Large intestine (tissue), 12 donors: ENCODE measurements at places on chromosomes 6 and 20.
A peak's percentile ranks its signal among the peaks of the same experiment; 100 is the strongest.

GRCh38 chr6:18976966-18977365, 589.8 kb downstream of the RNF144B start:
- no peaks in the 10 kb centered on the region for H3K4me1 ChIP-seq
- H3K27ac ChIP-seq: no peak overlapping the region
- no peak overlapping the region for H3K4me3 ChIP-seq
- H3K27me3 ChIP-seq: no peaks in the 10 kb centered on the region

DNA sequence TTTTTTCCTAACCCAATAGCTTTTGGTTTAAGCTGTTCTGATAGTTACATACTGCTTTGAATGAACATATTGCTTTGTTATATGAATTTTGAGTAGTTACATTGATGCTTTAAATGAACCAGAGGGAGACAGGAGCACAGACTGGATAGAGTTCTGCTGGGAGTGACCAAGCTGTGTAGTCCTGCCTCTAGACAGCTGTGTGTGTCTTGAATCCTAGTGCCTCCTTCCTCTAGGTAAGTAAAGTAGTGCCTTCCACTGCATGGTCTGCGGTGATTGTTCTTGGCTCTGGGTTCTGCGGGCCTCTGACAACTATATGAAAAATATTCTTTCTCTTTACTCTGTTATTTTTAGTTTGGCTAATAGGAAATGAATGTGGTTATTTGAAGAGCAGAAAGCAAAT, 46.0 kb upstream of the ADGRG6 start:
- no peak overlapping the region for H3K4me3 ChIP-seq
- peaks cover 15% of the 10 kb centered on the region for H3K4me1 ChIP-seq
- H3K36me3 ChIP-seq: no peaks in the 10 kb centered on the region
- no peak for DNase-seq

GRCh38 chr6:49051281-49051680, 411.8 kb downstream of the MMUT start:
- no peaks in the 10 kb centered on the region for H3K27me3 ChIP-seq
- no peak overlapping the region for H3K27ac ChIP-seq
- H3K4me1 ChIP-seq: no peaks in the 10 kb centered on the region
- H3K4me3 ChIP-seq: no peak overlapping the region
- DNase-seq: no peak

GRCh38 chr6:3913958-3914337, 64.8 kb downstream of the FAM50B start:
- H3K27me3 ChIP-seq: no peaks in the 10 kb centered on the region
- peaks cover 47% of the 10 kb centered on the region for H3K4me1 ChIP-seq
- no peak overlapping the region for H3K4me3 ChIP-seq
- no peaks in the 10 kb centered on the region for H3K36me3 ChIP-seq
- no peak for DNase-seq
- peak overlapping the region; percentile 65 for H3K27ac ChIP-seq

GRCh38 chr20:35320396-35321126, 28.3 kb upstream of the FAM83C start:
- peak overlapping the region; percentile 77 for H3K27ac ChIP-seq
- H3K4me1 ChIP-seq: peaks cover 48% of the 10 kb centered on the region
- no peaks in the 10 kb centered on the region for H3K36me3 ChIP-seq
- H3K4me3 ChIP-seq: no peak overlapping the region

DNA sequence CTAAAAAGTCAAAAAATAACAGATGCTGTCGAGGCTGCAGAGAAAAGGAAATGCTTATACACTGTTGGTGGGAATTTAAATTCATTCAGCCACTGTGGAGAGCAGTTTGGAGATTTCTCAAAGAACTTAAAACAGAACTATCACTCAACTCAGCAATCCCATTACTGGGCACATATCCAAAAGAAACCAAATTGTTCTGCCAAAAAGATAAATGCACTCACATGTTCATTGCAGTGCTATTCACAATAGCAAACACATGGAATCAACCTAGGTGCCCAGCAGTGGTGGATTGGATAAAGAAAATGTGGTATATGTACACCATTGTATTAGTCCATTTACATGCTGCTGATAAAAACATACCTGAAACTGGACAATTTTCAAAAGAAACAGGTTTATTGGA, 116.0 kb upstream of the VGLL2 start:
- no peaks in the 10 kb centered on the region for H3K4me1 ChIP-seq
- no peak overlapping the region for H3K4me3 ChIP-seq
- no peak for DNase-seq
- no peaks in the 10 kb centered on the region for H3K27me3 ChIP-seq

DNA sequence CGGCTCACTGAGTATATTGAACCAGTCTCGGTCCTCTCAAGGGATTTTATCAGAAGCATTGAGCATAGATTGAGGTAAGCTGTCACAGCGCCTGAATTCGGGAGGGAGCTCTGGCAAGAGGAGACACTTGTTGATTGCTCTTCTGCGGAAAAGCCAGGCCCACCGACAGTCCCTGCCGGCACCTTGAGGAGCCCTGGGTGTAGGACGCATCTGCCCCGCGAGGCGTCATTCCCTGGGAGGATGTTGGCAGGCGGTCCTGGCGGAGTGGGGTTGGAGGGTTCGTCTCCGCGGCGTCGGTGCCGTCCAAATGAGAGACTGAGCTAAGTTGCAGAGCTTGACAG, 843 bp downstream of the FBXO9 start:
- no peak for DNase-seq
- peaks cover 16% of the 10 kb centered on the region for H3K4me1 ChIP-seq
- peak overlapping the region; percentile 77 for H3K4me3 ChIP-seq
- no peaks in the 10 kb centered on the region for H3K27me3 ChIP-seq
- H3K27ac ChIP-seq: peak overlapping the region; percentile 95

GRCh38 chr6:118309337-118310093, 238.6 kb upstream of the PLN start:
- no peak overlapping the region for H3K4me3 ChIP-seq
- no peaks in the 10 kb centered on the region for H3K27me3 ChIP-seq
- H3K4me1 ChIP-seq: no peaks in the 10 kb centered on the region
- no peak for DNase-seq

DNA sequence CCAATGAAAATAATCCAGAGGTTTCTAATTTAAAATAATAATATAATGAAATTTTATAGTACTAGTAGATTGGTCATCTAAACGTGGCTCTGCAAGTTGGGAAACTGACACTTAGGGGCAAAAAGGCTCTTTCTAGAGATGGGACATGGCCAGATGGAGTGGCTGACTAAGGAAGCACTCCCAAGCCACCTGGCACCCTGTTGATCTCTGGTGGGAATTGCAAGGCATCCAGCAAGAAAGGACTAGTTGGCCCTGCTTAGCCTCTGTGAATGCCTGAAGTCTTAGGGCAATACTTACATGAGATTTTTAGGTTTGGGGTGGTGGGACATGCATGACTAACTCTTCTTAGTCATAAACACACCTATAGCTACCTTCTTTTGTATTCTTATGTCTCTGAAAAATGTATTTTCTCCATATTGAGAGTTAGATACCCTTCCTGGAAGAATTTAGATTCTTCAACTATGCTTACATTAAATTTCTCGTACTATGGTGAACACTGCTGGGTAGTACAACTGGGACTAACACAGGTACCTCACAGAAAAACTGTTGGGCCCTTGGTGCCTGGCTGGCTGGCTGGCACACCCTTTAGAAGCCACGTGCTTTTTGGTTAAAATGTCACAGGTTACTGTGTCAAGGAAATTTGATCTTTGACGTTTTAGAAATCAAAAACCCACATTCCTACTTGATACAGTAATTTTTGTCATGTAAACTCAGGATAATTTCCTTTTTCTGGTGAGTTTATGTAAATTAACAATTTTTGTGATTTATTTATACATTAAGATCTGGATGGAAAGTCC, 25.0 kb upstream of the SH3BGRL2 start:
- no peak overlapping the region for H3K27ac ChIP-seq
- no peak for DNase-seq
- H3K36me3 ChIP-seq: no peaks in the 10 kb centered on the region

DNA sequence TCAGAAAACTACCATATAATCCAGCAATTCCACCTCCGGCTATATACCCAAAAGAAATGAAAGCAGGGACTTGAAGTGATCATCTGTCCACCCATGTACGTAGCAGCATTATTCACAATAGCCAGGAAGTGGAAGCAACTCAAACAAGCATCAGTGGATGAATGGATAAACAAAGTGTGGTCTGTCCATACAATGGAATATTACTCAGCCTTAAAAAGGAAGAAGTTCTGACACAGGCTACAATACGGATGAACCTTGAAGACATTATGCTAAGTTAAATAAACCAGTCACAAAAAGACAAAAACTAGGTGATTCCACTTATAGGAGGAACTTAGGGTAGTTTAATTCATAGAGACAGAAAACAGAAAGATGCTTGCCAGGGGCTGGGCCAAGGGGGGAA, 76.5 kb downstream of the ATP9A start:
- H3K4me3 ChIP-seq: no peak overlapping the region
- peaks cover 7% of the 10 kb centered on the region for H3K4me1 ChIP-seq
- no peak overlapping the region for H3K27ac ChIP-seq
- peaks cover 50% of the 10 kb centered on the region for H3K36me3 ChIP-seq
- H3K27me3 ChIP-seq: no peaks in the 10 kb centered on the region
- DNase-seq: no peak

DNA sequence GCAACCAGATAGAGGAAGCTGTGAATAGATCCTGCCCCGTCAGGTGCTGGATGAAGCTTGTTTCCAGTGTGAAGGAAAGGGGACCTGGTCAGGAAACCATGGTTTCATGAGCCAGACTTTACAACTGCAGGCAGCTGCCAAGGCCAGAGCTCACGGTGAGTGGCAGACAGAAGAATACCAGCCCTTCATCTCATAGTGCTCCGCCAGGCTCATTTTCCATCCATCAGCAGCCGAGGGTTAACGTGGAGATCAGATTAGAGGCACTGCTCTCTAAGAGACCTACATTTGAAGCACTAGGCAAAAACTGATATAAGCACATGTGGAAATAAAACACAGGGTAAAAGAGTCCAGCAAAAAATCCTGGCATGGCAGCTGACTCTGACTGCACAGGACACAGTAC, 172.4 kb downstream of the CD24 start:
- H3K4me3 ChIP-seq: no peak overlapping the region
- H3K27ac ChIP-seq: no peak overlapping the region
- no peaks in the 10 kb centered on the region for H3K27me3 ChIP-seq
- no peaks in the 10 kb centered on the region for H3K36me3 ChIP-seq

DNA sequence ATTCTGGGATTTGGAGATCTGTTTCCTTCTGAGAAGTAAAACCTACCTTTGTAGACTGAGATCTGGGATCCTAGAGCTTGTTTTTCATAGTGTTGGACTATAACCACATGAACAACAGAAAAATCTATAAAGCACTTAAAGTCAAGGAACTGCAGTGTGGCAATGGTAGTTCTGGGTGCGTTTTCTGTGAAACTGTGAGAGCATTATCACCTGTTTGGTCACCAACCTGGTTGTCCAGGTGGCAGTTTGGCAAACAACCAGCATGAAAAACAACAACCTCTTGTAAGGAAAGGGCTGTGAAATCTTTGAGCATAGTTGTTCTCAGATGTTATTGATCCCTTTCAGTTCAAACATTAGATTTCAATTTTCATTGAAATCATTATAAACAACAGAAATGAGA, 215.8 kb upstream of the CITED2 start:
- H3K4me1 ChIP-seq: peaks cover 35% of the 10 kb centered on the region
- H3K4me3 ChIP-seq: no peak overlapping the region
- H3K27ac ChIP-seq: peak overlapping the region; percentile 18
- no peak for DNase-seq
- no peaks in the 10 kb centered on the region for H3K27me3 ChIP-seq

DNA sequence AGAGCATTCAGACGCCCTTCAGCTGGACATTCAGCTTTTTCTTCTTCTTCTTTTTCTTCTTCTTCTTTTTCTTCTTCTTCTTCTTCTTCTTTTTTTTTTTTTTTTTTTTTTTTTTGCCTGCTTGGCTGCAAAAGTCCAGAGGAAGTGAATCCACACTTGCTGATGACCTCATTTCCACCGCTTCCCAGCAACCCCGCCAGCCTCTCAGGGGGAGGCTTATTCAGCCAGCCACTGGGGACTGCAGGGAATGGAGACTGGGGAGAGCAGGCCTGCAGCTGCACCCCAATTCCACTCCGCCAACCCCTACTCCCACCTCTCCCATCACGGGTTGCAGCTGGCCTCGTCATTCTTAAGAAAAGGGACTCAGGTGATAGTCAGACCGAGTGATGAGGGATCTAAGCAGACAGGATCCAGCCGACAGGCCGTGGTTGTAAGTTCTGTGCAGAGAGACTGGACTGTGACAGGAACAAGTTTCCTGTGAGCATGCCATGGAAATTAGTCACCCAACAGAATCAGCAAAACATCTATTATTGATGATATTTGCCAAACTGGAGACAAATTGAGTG, 59.0 kb upstream of the QKI start:
- H3K27me3 ChIP-seq: no peaks in the 10 kb centered on the region
- no peak for DNase-seq
- no peak overlapping the region for H3K4me3 ChIP-seq
- H3K36me3 ChIP-seq: no peaks in the 10 kb centered on the region

- DNase-seq: no peak
- no peaks in the 10 kb centered on the region for H3K27me3 ChIP-seq
- H3K4me1 ChIP-seq: peaks cover 16% of the 10 kb centered on the region
Measured at GRCh38 chr20:19929012-19929360, 88.2 kb upstream of the NAA20 start.

DNA sequence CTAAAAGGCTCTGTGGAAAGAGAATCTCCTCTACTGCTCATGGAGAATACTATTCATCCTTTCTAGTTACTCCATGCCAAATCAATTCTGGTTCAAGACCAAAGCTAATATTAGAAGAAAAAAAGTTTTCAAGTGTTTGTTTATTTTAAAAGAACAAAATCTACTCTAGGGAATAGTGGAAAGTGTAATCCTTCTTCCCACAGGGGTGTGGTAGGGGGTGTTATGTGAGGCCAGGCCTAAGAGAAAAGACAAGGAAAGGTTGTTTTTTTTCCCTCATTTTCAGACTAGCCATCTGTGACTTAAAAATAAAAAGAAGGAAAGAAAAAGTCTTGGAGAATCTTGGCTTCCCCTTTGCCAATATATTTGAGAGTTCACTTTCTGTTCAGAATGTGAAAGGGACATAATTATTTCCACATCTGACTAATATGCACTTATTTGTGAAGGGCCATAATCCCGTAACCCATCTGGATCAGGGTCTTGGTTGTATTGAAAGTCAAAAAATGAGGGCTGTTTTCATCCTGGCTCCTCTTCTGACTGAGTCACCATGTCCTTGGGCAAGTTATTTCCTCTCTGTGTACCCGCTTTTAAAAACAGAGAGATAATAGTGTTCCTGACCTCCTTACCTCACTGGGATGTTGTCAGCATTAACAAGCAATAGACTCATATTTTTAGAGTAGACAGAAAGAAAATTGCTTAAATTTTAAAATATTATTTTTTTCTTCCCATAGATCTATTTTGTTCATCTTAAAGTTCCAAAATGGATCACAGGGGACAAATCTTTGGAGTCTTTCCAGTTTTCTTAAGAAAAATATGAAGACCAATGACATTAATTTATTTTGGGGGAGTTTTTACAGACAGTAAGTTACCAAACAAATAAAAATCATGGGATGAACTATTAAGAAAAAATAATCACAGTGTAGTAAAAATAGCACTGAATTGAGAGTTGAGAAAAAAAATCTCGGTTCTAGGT, 233.7 kb downstream of the IBTK start:
- H3K4me1 ChIP-seq: peaks cover 14% of the 10 kb centered on the region
- H3K36me3 ChIP-seq: no peaks in the 10 kb centered on the region
- H3K27ac ChIP-seq: no peak overlapping the region
- DNase-seq: no peak
